ENCODE measurements at places on chromosomes 11 and 22.

- no peak for DNase-seq
These were observed 16.1 kb downstream of the TUB start for GRCh38 chr11:8097062-8097461.

DNA sequence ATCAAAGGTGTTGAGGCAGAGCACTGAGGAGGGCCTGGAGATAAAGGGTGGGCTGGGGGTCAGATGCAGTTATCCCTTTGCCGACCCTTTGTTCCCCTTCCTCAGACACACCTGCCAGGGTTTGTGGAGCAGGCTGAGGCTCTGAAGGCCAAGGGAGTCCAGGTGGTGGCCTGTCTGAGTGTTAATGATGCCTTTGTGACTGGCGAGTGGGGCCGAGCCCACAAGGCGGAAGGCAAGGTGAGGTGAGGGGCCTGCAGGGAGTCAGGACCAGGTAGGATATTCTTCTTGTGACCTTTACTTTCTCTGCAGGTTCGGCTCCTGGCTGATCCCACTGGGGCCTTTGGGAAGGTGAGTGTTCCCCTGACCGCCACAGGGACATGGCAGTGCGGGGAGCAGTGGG lies 2.6 kb downstream of the PRDX5 start:
- no peak for DNase-seq

GRCh38 chr22:29255064-29255621 lies 12.6 kb downstream of the RHBDD3 start:
- no peak for DNase-seq

DNA sequence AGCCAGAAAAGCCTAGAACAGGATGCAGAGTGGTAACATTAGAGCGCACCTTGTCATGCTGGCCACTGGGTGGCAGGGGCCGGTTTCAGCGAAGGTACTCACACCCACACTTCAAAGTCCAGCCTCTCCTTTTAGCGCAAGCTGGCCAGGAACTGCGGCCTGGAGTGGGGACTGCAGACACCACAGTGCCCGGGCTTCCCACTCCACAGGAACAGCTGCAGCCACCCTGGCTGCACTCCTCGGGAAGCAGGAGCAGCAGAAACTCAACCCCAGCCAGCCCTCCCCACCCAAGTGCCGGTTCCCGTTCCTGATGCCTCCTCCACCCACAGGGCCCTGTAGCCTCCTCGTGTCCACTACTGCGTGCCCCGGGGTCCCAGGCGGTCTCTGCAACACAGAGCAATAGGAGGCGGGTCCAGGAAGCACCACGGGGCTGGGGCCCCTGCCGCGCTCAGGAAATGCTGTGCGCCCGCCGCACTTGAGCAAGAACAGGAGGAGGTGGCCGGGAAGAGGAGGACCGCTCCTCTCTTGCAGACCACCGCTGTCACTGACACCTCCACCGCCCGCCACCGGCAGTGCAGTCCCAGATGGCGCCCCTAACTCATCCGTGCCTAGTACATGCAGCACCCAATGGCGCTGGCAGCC lies 2.2 kb downstream of the RFPL2 start:
- DNase-seq: peak; percentile 18

DNA sequence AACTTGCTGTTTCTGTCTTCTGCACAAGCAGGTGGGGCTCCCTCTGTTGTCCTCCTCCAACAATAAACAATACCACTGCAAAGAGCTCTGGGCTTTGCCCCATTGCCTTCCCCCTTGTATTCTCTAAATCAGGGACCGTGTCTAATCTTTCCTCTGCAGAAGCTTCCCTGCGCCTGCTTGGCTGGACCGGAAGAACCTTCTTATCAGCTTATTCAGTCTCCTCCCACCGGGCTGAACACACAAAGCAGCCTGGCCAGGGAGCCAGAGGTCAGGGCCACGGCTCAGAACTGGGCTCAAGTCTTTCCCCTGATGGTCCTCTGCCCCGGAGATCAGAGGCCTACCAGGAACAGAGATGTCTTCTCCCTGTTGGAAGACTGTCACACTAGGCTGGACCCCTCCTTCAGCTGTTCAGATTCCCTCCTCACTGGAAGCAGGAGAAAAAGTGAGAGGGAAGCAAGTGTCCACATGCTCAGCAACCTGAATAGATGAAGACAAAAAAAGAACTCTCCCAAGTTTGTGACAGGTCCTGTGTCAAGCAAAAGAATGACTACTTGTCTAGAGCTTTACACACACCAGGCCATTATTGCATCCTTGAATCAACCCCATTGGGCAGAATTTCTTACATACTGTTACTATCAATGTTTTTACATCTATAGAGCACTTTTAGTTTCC lies 63.7 kb downstream of the RAB30 start:
- no peak for DNase-seq

DNA sequence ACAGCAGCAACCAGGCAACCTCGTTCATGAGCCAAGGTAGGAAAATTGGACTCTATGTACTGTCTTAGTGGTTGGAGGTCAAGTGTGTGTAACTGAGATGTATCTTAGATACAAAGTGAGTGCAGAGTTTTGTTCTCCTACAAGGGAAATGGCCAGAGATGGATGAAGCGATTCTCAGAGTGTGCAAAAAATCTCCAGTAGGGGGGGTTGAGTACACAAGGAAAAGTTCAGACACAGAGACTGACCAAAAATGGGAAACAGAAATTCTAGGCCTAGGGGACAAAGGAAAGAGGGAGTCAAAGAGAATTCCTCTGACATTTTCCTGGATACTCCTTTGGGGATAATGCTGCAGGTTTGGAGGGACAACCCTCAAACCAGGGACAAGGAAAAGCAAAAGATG lies 38.2 kb upstream of the OR5AK2 start:
- DNase-seq: no peak

DNA sequence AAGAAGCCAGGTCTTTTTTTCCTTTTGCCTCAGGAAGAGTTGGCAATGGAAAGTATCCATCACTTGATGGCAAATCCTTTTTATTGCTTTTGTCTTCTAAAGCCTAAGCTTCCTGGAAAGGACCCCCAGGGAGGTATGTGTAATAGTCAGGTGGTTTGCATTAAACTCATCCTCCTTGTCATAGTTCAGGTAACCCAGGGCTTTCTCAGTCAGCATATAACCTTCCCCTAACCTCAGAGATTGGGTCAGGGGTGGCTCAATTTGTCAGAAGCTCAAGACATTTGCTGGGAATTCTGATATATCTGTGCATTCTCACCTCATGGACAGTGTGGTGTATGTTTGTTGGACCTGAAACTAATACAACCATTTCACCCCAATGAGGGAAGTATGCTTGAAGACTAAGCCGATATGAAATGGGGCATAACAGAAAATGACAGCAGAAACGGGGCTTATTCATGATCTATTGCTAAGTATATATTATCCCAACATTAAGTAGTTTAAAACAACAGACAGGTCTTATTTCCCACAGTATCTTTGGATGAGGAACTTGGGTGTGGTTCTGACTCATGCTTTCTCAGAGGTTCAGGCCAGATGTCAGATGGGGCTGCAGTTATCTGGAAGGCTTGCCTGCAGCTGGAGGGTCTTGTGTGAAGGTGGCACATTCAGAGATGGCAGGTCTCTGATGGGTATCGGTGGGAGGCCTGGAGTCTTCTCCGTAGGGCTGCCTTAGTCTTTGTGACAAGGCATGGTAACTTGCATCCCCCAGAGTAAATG lies 135.8 kb upstream of the SPON1 start:
- no peak for DNase-seq

- no peak for DNase-seq
These were observed 10.2 kb upstream of the FCHSD2 start for GRCh38 chr11:73152086-73152853.

GRCh38 chr11:24739637-24740036 lies 242.8 kb downstream of the LUZP2 start:
- DNase-seq: no peak

- no peak for DNase-seq
These were observed 83.6 kb upstream of the PPARA start for GRCh38 chr22:46066691-46067090.

GRCh38 chr11:16923987-16924386 lies 90.2 kb downstream of the PLEKHA7 start:
- no peak for DNase-seq

- no peak for DNase-seq
These were observed 434.3 kb downstream of the ETS1 start for GRCh38 chr11:128152796-128153696.

- DNase-seq: no peak
These were observed 9.0 kb downstream of the PAMR1 start for GRCh38 chr11:35516403-35516802.

DNA sequence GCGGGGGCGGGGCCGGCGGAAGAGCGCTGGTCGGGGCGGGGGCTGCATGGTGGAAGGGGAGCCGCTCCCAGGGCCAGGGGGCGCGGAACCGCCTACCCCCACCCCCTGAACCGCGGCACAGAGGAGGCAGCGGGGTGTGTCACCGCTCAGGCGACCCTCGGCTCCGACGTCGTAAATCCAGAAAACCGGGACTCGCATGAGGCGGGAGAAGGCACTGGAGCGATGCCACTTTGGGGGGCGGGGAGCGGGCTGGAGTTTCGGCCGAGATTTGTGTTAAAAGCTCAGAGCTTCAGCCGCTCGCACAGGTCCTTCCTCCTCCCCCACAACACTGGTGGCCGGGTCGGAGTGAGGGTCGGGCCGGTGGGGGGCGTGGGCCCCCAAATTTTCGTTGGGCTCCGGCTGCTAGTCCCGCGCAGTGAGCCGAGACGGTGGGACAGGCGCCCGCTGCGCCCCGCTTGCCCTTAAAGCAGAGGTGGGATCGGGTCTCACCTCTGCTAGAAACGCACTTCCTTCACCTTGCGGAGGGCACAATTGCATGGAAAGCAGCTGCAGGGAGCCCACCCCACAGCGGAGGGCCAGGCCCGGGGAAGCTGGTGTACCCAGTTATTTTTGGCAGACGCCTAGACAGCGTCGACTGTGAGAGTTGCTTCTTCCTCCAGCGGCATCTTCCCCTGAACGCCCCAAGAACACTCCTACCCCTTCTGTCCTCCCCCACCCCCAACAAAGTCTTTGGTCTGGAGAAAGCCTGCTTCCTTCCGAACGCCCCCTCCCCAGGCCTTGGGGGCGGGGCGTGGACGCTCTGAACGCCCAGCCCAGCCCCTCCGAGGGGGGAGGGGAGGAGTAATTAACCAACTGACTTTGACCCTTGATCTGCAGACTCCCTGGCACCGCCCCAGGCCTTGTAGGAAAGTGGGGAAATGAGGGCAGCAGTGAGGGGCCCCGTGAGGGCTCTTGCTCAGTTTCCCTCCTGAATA lies 1.1 kb downstream of the OVOL1 start:
- no peak for DNase-seq

DNA sequence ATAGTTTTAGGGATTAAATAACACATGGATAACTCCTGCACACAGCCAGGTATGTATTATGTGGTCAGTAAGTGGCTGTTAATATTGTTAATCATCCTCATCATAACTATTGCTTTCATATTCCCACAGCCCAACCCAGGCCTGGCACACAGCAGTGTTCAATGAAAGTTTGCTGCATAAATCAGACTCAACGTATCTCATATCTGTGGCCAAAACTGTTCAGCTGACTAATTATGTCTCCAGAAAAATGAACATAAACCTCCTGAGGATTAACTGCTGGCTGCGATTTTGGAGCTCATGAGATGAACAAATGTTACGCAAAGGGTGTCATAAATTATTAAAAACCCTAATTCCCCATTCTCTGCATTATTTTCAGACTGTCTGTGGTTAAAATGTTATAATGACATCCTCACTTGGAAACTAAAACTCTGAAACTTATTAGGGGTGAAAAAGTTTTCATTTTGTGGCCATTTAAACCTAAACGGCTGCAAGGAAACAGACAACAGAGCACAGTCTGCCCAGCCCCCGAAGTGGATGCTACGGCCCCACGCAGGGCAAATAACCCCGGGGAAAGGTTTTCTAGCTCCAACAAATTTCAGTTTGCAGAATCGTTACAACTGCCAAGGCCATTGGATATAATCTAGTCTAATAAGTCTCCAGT lies 17.3 kb downstream of the ABCC8 start:
- DNase-seq: no peak

DNA sequence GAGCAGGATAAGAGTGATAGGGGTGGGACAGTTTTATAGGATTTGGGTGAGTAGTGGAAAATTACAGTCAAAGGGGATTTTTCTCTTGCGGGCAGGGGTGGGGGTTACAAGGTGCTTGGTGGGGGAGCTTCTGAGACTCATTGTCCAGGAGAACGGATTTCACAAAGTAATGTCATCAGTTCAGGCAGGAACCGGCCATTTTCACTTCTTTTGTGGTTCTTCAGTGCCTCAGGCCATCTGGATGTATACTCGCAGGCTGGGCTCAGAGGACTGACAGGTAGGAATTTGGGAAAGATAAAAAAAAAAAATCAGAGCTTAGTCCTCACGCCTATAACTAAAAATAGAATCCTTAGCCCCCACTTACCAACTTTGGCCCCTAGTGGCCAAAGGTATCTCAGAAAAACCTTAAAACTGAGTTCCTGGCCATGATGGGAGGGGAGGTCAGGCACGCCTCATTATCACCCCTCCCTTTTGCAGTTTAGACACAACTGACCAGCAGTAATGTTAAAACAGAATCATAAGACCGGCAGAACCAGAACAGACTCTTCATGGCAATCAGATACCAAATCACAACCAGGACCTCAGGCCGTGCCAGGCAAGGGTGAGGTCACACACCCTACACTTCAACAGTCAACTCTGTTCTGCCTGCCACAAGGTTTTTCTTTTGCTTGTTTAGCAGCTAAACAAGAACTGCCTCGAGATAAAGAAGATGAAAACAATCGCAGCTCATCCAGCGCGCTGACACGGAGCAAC lies 8.9 kb upstream of the APOBEC3G start:
- DNase-seq: no peak

DNA sequence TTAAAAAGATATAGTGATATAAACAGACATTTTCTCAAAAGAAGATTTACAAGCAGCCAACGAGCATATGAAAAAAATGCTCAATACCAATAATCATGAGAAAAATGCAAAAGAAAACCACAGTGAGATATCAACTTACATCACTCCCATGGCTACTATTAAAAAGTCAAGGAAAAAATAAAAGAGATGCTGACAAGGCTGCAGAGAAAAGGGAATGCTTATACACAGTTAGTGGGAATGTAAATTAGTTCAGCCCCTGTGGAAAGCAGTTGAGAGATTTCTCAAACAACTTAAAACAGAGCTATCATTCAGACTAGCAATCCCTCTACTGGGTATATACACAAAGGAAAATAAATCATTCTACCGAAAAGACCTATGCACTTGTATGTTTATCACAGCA lies 97.1 kb upstream of the CARD18 start:
- DNase-seq: peak; percentile 65

GRCh38 chr11:10317776-10318526 lies 13.1 kb downstream of the ADM start:
- DNase-seq: no peak

DNA sequence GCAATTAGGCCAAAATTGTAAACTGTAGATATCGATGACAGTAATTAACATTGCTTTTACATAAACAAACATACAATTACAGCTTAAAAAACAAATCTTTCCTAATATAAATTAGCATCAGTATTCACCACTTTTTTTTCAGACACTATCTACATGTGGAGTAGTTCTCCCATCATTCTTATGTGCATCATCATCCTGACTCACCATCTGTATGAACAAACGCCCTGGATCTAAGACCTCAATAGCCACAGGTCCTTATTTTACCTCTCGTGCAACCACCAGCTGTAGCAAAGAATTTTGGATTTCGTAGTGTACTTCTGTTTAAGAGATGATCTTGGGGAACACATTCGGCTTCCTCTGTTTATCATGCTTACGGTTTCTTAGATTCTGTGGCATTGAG lies 551.9 kb upstream of the KIRREL3 start:
- no peak for DNase-seq

All from astrocyte of the cerebellum (primary cell).